ENCODE measurements at places on chromosomes 3 and 15.
A peak's percentile ranks its signal among the peaks of the same experiment; 100 is the strongest.

GRCh38 chr3:115862849-115863248, 239.5 kb downstream of the GAP43 start:
- DNase-seq, result no peak

- DNase-seq, result peak; percentile 92
Measured at GRCh38 chr15:95884276-95884675, 446.2 kb upstream of the NR2F2 start.

- peak; percentile 74 for DNase-seq
Measured at GRCh38 chr3:114519415-114519814, 225.6 kb downstream of the TIGIT start.

GRCh38 chr3:3579658-3580057, 219.6 kb upstream of the LRRN1 start:
- no peak for DNase-seq

GRCh38 chr3:48845170-48845569, 2.5 kb downstream of the PRKAR2A start:
- peak; percentile 40 for DNase-seq

DNA sequence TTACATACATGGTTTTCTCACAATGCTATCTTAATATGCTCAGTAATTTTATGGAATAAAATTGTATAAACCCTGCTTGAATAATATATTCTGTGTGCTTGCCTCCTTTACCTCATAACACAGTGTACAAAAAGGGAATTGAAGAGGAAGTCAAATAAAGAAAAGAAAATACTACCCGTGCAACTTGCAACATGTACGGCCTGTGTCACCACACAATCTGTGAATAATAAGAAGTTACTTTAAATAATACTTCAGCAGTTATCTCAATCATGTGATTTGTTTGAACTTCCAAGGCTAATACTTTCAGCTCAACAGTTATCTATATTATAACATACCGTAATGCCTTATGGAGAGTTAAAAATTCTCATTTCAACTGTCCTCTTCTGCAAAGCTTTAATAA, 58.1 kb upstream of the SATB1 start:
- DNase-seq, result no peak

- no peak for DNase-seq
Measured at GRCh38 chr3:112046599-112046998, 12.1 kb downstream of the TMPRSS7 start.

DNA sequence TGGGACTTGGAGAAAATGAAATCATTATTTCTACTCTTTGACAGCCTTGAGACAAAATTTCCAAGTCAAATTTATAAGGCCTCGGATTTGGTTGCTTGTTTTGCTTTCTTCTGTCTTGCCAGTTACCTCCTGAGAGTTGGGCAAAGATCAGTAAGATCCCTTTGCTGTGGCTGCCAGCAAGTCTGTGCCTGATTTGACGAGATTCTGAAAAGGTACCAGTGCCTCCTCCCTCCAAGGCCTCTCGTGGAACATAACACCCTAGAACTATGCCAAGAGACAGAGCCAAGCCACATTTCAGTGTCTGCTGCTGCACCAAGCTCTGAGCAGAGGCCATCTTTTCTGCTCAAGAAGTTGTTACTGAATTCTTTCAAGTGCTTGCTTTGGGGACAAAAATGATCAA, 61.0 kb downstream of the GTPBP8 start:
- peak; percentile 39 for DNase-seq

DNA sequence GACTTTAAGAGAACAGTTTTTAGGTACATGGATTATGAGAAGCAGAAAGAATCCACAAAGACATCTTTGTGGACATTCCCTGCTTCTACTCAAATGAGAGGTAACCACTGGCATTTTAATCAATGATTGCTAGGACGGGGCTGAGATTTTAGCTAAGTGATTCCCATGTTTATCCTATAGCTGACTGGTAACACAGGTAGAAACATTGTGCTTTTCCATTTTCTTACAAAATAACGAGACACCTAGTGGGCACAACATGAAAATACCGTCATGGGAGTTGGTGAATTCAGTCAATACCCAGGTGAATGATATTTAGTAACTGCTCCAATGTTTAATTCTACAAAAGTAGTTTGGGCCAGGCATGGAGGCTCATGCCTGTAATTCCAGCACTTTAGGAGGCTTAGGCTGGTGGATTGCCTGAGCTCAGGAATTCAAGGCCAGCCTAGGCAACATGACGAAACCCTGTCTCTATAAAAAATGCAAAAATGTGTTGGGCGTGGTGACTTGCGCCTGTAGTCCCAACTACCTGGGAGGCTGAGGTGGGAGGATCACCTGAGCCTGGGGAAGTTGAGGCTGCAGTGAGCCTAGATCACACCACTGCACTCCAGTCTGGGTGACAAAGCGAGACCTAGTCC, 37.2 kb upstream of the DENND4A start:
- DNase-seq, result no peak

DNA sequence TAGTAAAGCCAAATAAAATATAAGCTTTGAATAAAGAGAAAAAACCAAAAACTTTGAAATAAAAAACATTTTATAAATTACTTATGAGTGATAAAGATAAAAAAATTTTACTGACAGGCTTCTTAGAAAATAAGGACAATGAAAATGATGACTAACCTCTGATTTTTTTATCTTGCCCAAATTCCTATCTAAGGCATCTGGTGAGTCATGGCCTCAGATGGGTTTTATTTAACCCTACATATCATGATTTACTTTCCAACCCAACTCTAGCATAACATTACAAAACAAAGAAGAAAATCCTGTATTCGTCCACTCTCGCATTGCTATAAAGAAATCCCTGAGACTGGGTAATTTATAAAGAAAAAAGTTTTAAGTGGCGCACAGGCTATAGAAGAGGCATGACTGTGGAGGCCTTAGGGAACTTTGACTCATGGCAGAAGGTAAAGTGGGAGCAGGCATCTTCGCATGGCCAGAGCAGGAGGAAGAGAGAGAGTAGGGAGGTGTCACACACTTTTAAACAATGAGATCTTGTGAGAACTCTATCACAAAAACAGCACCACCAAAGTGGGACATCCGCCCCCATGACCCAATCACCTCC, 152.1 kb downstream of the NEK10 start:
- peak; percentile 61 for DNase-seq

DNA sequence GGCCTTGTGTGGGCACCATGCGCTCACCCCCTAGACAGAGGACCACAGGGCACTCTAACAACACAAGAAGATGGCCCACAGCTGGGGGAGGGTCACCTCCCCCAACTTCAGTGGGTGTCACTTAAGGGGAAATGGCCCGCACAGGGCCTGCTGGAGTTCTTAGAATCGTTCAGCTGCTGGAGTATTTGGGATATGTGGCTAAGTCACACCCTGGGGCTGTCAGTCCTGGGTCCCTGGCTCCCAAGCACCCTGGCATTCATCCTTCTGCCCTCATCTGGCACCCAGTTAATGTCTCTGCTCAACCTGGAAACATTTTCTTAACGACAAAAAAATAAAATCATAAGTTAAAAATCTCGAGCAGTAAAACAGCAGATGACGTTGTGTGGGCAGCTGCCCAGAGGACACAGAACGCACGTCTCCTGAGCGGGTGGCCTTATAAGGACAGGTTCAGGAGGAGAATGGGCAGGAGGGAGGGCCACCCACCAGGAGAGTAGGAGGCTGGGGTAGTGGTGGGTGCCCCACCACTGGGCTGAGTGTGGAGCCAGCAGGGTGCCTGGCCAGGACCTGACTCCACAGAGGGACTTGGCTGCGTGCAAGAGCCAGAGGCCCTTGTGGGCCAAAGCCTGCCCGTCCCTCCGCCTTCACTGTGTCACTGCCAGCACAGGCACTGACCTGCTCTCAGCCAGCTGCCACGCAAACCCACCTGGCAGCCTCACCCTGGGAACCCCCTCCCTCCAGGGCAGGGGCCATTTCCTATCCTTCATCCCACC, 11.5 kb downstream of the KBTBD13 start:
- DNase-seq, result no peak

GRCh38 chr15:30962079-30962478, 29.3 kb downstream of the MTMR10 start:
- no peak for DNase-seq

DNA sequence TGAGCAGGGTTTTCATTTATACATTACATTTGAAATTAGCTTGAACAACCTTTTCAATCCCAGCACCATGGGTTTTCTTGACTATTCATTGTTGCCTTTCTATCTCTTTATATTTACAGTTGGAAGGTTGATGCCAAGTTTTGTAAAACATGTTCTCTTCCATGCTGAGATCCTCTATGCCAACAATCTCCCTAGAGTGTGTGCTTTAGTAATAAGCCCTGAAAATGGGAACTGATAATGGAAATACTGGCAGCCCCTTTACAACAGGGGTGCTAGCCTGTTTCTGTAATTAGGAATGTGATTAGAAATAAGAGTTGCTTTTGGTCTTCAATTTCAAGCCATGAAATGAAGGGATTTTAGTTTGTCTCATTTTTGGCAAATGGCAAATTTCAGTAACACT, 239.9 kb upstream of the NAALADL2 start:
- no peak for DNase-seq
